Stimulated activated CD4-positive, alpha-beta T cell treated with anti-CD3 and anti-CD28 coated beads, Interleukin-2, amount 100 ng/mL, for 24 hours (primary cell): ENCODE measurements at places on chromosomes 4 and X.

DNA sequence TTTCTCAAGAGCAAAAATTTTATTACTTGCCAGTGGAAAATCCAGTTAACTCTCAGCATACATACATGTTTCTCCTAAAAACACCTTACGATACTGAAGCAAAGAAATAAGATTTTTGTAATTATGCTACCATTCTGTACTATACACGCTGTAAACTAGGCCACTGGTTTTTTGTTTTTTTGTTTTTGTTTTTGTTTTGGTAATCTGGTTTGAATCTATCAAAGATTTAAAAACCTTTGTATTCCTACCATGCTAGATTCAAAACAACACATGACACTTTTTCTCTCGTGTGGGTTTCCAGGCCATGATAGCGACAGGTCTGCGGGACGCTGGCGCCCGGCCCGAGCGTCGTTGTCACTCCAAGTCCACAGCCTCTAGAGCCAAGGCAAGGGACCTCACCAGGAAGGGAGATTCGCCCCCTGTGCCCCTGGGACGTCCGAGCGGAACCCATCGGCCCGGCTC lies 723 bp downstream of the TMEM192 start:
- no peak for DNase-seq

- no peak for DNase-seq
Measured at GRCh38 chr4:151866592-151866918, 105.7 kb upstream of the GATB start.

DNA sequence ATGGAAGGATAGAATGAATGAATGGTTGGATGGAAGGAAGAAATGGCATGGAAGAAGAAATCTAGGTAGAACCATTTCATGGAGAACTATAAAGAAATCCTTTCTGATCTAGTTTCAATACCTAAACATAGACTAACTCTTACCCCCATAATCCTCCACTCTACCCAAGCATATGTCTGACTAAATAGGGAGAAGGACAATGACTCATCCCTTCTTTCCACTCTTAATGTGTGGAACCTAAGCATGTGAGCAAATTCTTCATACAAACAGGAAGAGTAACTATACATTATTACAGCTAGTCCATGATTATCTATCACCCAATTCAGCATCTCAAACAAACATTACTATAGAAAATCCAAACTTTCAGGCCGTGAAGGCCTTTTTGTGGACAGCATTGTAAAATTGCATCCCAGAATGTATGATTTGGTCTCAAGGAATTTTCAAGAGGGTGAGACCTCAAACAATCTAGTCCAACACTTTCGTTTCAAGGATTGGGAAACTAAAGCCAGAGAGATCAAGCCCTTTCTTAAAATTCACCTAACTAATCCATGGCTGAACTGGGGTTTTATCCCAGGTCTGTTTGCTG lies 11.2 kb downstream of the C1QTNF7 start:
- no peak for DNase-seq

DNA sequence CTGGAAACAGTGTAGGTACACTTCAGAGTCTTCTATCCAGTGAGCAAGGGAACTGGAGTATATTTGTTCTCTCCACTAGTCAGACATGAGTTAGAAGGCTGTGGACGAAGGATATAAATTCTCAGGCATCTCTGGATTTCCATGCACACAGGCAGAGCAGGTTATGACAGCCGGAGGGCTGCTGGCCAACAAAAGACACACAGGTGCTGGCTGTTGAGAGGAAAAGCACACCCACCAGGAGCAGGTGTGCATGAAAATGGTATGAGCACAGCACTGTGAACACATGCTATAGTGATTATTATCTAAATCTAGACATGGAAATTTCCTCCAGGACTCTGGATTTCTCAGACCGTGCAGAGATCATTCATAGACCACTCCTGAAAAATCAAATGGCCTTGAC lies 444.7 kb upstream of the RPS6KA3 start:
- no peak for DNase-seq

GRCh38 chrX:25600776-25601175 lies 537.4 kb upstream of the MAGEB18 start:
- DNase-seq: no peak

- DNase-seq: no peak
Measured at GRCh38 chr4:5615496-5616075, 92.8 kb downstream of the EVC2 start.

DNA sequence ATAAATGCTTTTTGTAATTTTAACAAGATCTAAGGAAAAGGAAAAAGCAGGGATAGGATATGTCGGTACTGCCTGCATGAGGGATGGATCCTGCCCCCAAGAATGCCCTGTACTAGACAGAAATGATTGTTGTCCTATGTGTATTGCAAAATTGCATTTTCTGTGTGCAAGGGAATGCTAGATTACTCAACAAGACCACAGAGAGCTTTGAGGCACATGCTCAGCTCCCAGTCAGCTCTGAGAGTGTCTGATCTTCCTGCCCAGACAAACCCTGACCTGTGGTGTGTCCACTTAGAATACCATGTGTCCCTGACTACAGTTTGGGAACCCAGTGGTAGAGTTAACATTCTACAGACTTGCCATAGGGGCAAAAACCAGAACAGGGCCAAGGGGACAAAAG lies 129.2 kb upstream of the PAK3 start:
- no peak for DNase-seq

DNA sequence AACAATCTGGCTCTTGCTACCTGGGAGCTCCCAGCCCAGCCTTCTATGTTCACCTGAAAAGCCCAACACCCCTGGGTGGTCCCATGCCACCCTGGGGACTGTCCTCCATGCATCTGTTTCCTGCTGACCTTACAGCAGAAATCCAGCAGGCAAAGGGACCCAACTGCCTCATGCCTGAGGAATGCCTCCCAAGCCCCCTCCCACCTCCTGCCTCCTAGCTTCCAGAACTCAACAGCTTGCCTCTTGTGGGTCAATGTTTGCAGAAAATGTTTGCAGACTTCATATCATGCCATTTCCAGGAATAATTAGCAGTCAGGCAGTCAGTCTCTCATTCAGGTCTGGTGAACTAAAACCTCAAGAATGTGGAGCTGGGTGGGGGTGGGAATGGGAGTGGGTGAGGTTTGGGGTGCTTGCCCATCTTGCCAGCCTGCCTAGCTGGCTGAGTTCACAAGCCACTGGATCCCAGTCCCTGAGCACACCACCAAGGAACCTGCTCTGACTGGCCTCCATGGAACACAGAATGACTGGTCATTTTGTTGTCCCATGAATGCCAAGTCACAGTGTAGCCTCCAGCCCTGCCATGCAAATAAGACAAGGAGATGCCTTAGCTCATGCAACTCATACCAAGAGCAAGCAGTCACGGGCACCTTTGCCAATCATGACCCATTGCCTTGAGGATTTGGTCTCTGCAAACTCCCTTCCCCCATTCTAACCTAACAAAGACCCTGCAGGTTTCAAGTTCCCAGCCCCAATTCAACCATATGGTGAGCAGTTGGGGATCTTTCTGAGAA lies 12.1 kb upstream of the PLAC1 start:
- no peak for DNase-seq

- DNase-seq: no peak
Measured at GRCh38 chr4:147289181-147289580, 191.7 kb upstream of the EDNRA start.

DNA sequence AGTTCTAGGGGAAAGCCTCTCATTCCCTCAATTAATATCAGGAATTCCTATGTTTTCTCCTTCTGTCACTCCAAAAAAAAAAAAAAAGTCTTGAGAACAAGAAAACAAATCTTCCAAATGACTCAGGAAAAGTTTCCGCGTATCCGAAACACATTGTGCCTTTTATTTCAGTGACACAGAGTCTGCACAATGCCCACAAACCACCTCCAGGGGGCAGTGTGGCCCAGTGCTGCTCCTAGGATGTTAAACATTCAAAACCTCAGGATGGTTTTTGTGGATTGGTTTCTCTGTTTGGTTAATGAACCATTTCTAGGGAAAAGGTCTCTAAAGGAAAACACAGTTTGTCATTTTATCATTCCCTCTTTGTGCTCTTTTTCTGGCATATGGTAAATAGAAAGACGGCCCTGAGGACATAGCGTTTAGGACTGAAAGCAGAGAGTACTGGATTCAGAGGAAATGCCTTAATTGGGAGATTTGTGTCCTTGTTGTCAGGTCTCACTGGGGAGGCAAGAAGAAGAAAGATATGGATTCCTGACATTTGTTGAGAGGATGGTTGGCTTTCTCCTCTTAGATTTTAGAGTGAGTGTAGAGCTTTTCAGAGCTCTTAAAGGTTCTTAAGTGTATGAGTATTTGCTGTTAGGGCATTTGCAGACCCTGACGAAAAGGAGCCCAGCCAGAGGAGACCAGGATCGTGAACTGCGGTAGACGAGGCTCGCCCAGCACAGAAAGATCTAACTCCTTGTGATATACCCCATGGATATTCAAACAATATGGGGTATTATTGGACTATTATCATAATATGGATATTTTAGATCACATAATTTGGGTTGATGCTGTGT lies 65.7 kb upstream of the MAP9 start:
- peak; percentile 62 for DNase-seq

- peak; percentile 58 for DNase-seq
Measured at GRCh38 chr4:163166041-163166579, 580 bp downstream of the NAF1 start.

GRCh38 chr4:28558895-28559294 lies 1698.3 kb downstream of the STIM2 start:
- no peak for DNase-seq

- no peak for DNase-seq
Measured at GRCh38 chr4:5423670-5424069, 284.7 kb downstream of the EVC2 start.

- DNase-seq: no peak
Measured at GRCh38 chr4:150242820-150243458, 164.7 kb downstream of the DCLK2 start.

DNA sequence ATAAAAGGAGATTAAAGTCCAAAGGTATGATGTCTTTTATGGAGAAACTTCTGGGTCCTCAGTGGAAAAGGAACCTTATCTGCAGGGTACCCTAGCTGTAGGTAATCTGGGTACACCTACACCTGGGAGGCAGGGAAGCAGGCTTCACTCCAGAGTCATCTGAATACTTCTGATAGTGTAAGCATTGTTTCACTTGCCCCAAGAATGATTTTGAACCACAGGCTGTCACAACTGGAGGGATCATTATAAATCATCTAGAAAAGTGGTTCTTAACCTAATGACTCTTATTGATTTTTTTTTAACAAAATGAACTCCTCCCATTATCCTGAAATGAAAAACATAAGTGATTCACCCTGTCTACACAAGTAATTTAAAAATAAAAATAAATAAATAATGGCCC lies 44.0 kb upstream of the STK26 start:
- DNase-seq: no peak

- DNase-seq: no peak
Measured at GRCh38 chrX:30880058-30880457, 9.0 kb downstream of the TAB3 start.

DNA sequence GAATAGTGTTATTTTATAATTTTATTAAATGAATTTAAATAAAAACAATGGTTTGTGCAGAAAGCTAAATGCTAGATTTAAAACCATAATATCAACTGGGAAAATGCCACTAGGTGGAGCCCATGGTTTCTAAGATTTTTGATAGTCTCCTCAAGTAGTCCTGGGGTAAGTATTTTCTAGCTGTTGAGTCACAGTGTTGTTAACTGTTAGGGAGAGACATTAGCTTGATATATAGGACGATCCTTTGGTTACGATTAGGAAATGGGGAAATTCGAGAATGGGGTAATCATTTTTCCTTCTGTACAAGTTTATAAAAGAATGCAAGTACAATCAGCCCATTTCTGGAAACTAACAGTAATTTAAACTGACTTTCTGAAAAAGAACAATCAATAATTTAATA lies 378.4 kb downstream of the ANKRD50 start:
- DNase-seq: no peak

- no peak for DNase-seq
Measured at GRCh38 chr4:129490516-129490915, 394.6 kb downstream of the C4orf33 start.

GRCh38 chr4:155658681-155659064 lies 8.0 kb upstream of the GUCY1A1 start:
- no peak for DNase-seq

- DNase-seq: no peak
Measured at GRCh38 chr4:7083597-7084563, 16.0 kb upstream of the GRPEL1 start.

- no peak for DNase-seq
Measured at GRCh38 chr4:82123934-82124333, 249.9 kb downstream of the HNRNPD start.

- DNase-seq: no peak
Measured at GRCh38 chr4:10092481-10093270, 23.9 kb downstream of the WDR1 start.
